CD4-positive, alpha-beta T cell treated with Interleukin-2 at 100 ng/mL for 4 hours (primary cell): ENCODE measurements at places on chromosomes 2 and 18.

DNA sequence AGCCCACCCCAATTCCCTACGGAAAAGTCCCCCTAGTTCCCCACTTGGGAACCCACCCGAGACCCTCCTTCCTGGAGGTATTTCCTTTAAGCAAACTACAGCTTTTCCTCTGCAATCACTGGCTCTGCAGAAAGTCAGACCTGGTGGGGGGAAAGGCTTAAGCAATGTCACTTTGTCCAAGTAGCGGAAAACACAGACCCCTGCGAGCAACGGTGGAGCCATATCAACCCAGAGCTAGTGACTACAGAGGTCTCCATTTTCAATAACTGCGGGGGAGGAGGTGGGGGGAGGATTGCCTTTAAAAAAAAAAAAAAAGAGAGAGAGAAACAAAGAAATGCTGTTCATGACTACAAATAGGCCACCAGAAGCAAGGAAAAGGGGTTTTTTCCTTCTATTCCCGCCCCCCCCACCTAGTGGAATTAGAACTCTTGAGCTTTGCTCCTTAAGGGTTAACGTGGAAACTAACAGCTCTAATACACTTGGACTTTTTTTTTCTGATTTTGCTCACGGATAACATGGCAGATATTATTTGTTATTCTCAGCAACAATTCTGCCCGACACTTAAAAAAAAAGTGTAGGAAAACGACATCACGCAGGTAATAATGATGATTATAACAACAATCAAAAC lies 1.1 kb upstream of the FRZB start:
- DNase-seq = no peak

GRCh38 chr2:239688122-239688681 lies 287.4 kb upstream of the HDAC4 start:
- no peak for DNase-seq

GRCh38 chr2:166365803-166366420 lies 9.8 kb downstream of the SCN9A start:
- no peak for DNase-seq

- DNase-seq = peak; percentile 20
Measured at GRCh38 chr2:46657042-46657504, 177.7 kb downstream of the TMEM247 start.

DNA sequence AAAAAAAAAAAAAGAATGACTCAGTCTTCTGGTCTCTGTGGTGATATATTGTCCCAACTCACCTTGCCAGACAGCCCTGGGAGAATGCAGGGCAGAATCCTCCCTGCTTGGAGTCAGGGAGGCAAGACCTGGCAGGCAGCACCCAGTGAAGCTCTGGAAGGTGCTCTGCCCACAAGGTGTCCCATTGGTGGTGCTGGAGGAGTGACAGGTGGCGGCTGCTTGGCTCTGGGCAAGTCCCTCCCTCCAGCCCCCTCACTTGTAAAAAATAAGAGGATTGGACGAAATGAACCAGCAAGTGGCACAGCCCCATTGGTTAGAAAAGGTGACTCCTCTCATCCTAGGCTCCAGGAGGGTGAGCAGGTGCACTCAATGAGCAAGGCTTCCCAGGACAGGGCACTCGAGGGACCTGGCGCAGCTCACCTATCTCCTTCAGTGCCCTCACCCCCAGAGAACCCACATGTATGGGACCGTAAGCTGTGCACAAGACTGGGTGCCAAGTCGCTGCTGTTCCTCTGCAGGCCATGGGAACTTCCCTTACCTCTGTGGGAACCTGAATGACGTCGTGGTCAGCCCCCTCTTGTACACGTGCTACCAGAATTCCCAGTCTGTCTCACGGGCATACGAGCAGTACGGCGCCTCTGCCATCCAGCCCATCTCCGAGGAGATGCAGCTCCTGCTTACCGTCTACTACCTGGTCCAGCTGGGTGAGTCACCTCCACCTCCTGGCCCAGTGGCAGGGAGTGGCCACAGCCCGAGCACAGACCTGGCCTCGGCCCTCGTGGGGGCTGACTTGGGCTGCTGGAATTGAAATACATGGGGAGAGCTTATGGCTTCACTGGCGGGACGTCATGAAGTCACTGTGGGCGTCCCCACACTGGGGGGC lies 54.6 kb downstream of the GREB1 start:
- no peak for DNase-seq

DNA sequence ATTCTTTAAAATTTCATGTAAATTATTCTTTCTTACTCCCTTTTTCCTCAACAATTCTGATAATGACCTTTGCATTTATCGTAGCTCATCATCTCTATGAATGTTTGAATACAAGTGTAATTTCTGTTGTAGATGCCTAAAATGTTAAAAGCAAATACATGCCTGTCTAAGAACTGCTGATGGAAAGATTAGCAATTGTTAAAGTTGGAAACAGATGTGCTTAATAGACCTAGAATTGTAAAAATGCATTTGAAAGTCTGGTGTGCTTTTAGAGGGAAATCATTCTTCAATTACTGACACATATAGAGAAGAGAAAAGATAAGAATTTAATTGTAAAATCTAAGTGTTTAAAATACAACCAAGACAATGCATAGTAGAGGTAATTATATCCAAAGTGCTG lies 50.4 kb downstream of the CCDC102B start:
- DNase-seq = no peak

DNA sequence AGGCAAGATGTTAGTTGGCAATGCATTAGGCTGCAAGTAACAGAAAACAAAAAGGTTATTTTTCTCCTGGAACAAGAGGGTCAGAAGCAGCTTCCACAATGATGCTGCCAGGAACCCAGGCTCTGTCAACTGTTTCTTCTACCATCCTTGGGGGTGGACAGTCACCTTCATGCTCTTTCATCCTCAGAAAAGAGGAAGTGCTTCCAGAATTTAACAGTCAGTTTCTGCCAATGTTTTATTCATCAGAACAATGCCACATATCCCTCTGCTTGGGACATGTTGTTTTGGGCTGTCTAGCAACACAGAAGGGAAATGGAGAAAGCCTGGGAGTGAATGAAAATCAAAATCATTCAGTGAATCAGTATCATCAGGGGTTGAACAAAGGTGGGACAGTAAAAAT lies 7.1 kb downstream of the TMEM182 start:
- no peak for DNase-seq

- DNase-seq = peak; percentile 38
Measured at GRCh38 chr18:75207310-75208154, 1.4 kb downstream of the PTGR3 start.

GRCh38 chr2:165787334-165787733 lies 6.7 kb downstream of the GALNT3 start:
- DNase-seq = no peak

DNA sequence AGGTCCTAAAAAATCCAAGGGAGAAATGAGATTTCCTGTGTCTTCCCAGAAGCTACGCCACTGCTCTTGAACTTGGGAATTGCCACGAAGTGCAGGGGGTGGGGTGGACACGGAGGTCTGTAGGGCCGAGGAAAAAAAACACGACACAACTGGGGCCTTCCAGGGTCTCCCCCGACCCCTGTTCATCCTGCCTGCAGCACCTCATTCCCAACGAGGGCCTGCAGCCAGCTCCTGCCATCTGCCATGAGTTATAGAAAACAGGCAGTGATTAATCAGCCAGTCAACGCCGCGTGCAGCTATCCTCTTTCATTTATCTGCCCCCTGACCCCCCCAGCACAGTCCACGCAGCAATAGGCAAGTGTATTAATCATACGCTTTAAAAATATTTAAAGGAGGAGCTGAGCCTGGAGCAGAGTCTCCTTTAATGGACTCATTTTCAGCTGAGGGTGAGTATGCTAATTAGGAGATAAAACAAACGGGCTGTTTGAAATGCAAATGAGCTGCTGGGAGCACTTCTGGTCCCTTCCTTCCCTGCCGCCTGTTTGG lies 209.9 kb downstream of the TFCP2L1 start:
- DNase-seq = no peak

GRCh38 chr2:99242151-99242550 lies 13.3 kb downstream of the LYG2 start:
- DNase-seq = no peak

- no peak for DNase-seq
Measured at GRCh38 chr18:62937065-62937464, 221.7 kb downstream of the PHLPP1 start.
